Activated CD4-positive, alpha-beta T cell treated with anti-CD3 and anti-CD28 coated beads for 48 hours (primary cell): ENCODE measurements at places on chromosomes 5 and 9.

GRCh38 chr9:112848316-112849151 is 42.1 kb downstream of the SLC46A2 start:
- DNase-seq = no peak

DNA sequence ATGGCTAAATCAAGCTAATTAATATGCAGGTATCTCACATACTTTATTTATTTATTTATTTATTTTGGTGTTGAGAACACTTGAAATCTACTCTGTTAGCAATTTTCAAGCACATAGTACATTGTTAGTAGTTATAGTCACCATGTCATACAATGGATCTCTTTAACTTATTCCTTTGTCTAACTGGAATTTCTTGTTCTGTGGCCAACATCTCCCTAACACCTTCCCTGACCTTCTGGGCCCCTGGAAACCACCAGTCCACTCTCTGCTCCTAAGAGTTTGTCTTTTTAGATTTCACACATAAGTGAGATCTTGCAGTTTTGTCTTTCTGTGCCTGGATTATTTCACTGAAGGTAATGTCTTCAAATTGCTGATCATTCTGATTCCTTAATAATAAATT is 229.1 kb downstream of the SEMA5A start:
- no peak for DNase-seq

GRCh38 chr5:64939772-64940510 is 171.2 kb downstream of the CWC27 start:
- no peak for DNase-seq

GRCh38 chr9:136303066-136303824 is 649 bp downstream of the CCDC187 start:
- no peak for DNase-seq

DNA sequence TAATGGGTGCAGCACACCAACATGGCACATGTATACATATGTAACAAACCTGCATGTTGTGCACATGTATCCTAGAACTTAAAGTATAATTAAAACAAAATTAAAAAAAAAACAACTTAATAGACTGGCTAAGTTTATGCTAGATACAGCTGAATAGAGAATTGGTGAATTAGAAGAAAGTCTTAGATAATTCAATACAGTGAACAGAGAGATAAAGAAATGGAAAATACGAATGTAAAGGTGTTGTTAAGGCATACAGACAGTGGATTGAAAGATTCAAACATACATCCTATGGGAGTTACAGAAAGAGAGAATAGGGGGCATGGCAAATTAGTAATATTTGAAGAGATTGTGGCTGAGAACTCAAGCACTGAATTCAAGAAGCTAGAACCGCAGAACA is 75.4 kb downstream of the RASGRF2 start:
- no peak for DNase-seq

DNA sequence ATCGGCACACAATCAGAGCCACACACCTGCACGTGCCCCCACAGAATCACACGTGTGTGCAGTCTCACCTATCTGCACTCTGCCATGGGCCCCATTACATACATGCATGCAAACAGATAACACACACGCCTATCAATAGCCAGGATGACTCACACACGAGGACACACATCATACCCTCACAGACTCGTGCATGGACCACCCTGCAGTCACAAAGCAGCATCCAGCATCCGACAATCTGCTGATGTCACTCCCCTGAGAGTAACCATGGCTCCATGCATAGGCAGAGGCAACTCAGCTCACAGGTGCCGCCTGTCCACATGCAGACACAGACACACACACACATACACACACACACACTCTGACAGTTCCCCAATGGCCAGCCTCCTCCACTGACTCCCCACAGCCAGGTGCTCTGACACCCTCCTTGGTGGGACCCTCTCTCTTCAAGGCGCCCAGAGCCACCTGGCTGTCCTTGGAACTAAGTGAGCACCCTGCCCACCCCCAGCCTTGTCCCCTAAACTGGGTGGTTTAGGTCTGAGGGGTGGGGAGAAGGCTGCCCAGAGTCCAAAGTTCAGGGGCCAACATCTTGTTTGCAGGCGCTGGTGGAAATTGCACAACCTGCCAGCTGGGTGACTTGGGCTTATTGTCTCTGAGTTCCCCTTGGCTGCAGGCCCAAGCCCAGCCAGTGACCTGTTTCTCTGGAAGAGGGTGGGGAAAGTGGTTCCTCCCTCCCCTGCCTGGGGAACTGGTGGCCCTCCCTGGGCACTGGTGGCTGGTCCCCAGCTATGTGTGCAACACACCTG is 34.6 kb upstream of the NEK6 start:
- no peak for DNase-seq

GRCh38 chr5:66701244-66701643 is 105.1 kb downstream of the MAST4 start:
- DNase-seq = no peak

GRCh38 chr5:39716532-39717028 is 291.8 kb upstream of the DAB2 start:
- peak; percentile 29 for DNase-seq

DNA sequence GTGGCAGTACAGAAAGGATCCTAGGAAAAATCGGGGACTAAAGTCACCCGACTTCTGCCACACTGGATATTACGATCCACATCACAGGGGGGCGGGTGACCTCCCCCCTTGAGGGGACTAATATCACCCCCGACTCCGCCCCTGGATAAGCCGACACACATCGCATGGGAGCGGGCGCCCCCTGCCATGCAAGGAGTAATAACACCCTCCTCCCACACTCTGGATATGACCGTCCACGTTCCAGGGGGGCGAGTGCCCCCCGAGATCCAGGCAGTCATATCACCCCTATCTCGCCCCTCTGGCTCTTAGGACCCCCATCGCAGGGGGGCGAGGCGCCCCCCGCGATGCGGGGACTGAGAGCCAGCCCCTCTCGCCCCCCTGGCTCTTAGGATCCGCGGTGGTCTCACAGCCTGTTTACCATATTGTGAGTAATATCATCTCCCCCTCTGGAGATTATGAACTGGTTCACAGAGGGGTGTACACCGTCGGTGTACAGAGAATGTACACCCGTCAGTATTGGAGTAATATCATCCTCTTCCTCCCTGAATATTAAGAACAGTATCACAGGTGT is 423.0 kb downstream of the DIRAS2 start:
- DNase-seq = peak; percentile 42

DNA sequence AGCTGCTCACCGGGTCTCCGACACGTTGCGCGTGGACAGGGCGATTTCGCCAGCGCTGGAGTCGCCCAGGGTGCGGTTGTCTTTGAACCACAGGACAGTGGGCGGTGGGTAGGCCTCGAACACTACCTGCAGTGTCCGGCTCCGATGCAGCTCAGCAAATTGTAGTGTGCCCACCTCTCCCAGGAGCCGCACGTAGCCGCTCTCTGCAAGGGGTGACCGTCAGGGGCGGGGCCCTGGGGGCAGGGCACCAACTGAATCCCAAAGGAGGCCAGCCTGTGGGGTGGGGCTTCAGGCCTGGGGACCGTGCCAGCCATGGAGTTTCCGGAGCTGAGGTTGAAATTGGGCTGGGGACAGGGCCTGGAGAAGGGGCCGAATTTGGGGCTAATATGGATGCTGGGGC is 22.9 kb downstream of the PDGFRB start:
- no peak for DNase-seq

- DNase-seq = no peak
These were observed 298.8 kb downstream of the RASEF start for GRCh38 chr9:82764061-82764668.

GRCh38 chr9:70053864-70054263 is 10.2 kb downstream of the MAMDC2 start:
- no peak for DNase-seq

DNA sequence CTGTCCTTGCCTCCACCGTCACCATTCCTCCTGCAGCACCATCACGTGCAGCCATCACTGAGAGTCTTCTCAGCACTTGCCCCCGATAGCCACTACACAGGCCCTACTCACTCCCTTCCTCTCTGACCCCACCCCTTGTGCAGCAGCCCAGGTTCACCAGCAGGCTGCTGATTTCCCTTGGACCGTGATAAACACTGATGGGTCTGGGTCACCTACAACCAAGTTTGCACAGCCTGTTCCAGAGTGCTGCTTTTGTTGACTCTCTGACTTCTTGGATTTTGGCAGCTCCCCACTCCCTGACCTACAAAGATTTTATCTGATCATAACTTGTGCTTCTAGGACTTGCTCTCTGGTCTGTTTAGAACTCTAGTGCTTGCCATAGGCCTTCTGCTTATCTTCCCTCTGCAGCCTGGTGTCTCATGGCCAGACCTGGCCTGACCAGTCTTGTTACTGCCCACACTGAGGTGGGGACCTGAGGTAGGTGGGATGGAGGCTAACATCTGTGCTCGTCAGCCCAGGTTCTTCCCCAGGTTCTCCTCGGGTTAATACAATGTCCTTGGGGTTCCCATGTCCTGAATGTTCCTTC is 109.3 kb downstream of the TARS1 start:
- DNase-seq = no peak

GRCh38 chr5:61431923-61432620 is 100.0 kb downstream of the ZSWIM6 start:
- no peak for DNase-seq

- no peak for DNase-seq
These were observed 51.7 kb downstream of the MTAP start for GRCh38 chr9:21854119-21854518.

DNA sequence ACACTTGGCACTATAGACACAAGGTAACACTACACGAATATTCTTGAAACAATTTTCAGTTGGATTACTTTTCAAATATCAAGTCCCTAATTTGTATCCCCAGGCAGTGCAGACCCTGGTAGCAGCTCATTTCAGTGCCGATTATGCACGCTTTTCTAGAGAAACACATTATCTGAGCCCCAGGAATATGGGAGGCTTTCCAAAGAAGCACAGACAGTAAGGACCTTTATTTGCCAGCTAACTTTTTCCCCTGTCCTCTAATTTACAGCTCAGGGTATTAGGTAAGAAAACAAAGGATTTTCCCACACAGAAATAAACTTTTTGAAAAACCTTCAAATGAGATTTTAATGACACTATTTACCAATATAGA is 852.3 kb upstream of the DMAC1 start:
- DNase-seq = no peak

GRCh38 chr5:14696057-14696456 is 31.5 kb downstream of the OTULIN start:
- no peak for DNase-seq

GRCh38 chr9:109802491-109802890 is 22.5 kb downstream of the PALM2AKAP2 start:
- DNase-seq = no peak

- no peak for DNase-seq
These were observed 45.3 kb upstream of the ADAMTSL1 start for GRCh38 chr9:18428661-18429060.

- DNase-seq = no peak
These were observed 90.5 kb downstream of the ADAMTS12 start for GRCh38 chr5:33801292-33801691.

GRCh38 chr5:173573126-173573960 is 43.1 kb downstream of the BOD1 start:
- peak; percentile 77 for DNase-seq

GRCh38 chr5:1138445-1139245 is 26.8 kb upstream of the SLC12A7 start:
- no peak for DNase-seq

GRCh38 chr9:4119778-4120554 is 179.9 kb downstream of the GLIS3 start:
- DNase-seq = no peak

GRCh38 chr5:178392386-178392785 is 159.8 kb upstream of the PHYKPL start:
- DNase-seq = no peak

DNA sequence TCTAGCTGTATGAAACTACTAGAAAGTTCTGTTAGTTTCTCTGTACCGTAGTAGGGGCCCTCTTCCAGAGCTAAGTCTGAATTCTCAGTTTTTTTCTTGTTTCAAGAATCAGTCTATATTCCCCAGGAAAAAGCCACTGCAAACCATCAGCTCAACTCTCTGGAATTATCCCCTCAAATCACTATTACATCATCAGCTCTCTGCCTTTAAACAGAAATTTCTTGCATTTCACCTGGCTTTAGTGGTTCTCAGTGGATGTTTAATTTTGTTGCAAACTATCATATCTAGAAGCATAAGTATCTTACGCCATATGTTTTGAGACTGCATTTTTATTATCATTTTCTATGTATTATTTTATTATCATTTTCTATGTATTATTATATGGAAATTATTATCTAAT is 55.2 kb upstream of the PPP2CA start:
- no peak for DNase-seq

DNA sequence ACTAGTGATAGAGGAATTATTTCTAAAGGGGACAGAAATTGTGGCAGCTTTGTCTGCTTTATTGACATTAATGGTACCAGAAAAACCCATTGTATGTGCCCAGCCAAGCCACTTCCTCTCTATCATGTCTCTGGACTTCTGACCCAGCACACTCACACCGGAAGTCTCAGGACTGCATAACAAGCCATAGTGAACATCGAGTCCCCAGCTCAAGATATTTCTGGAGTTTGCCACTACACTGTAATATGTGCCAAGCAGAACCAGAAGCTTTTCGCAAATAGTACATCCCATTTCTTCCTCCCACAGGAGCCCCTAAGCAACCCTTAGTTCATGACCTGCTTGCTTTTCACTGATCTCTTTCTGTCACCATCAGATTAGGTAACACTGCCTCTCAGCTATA is 187.4 kb upstream of the GHR start:
- no peak for DNase-seq

- no peak for DNase-seq
These were observed 31.9 kb downstream of the ICE1 start for GRCh38 chr5:5454391-5454790.

GRCh38 chr5:176535101-176535663 is 2.0 kb downstream of the RNF44 start:
- DNase-seq = peak; percentile 44

DNA sequence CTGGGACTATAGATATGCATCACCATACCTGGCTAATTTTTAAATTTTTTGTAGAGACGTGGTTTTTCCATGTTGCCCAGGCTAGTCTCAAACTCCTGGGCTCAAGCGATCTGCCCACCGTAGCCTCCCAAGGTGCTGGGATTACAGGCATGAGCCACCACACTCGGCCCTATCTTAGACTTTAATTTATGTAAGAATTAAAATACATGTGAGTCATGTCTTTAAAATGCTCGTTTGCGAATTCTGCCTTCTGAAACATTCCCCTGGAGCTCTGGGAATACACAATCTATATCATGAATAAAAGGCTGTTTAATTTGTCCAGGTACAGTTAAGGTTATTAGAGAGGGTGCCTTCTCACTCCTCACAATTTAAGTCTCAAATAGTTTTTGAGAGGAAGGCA is 32.8 kb downstream of the RHOBTB3 start:
- DNase-seq = no peak

DNA sequence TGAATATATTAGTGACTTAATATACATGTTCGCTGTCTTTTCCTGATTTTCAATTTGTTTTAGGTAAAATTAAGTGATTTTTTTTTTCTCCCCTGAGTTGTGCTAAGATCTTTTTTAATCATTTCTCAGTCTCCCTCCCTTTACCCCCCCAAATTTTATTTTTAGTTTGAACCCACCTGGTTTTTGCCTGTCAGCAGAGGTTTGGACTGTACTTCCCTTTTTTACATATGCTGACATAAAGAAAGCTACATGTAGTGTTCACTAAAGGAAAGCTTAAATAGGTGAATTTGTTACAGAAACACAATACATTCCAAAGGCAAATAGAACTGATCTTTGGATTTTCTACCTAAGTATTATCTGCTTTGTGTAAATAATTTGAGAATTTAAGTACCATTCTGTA is 82.2 kb downstream of the IPO11 start:
- DNase-seq = no peak
